ENCODE measurements at places on chromosomes 7 and 10. TPM values are rescaled to one million over a fixed set of nuclear protein-coding genes. Genes with fewer than 3 reads are reported as not detected.
A peak's percentile ranks its signal among the peaks of the same experiment; 100 is the strongest.

DNA sequence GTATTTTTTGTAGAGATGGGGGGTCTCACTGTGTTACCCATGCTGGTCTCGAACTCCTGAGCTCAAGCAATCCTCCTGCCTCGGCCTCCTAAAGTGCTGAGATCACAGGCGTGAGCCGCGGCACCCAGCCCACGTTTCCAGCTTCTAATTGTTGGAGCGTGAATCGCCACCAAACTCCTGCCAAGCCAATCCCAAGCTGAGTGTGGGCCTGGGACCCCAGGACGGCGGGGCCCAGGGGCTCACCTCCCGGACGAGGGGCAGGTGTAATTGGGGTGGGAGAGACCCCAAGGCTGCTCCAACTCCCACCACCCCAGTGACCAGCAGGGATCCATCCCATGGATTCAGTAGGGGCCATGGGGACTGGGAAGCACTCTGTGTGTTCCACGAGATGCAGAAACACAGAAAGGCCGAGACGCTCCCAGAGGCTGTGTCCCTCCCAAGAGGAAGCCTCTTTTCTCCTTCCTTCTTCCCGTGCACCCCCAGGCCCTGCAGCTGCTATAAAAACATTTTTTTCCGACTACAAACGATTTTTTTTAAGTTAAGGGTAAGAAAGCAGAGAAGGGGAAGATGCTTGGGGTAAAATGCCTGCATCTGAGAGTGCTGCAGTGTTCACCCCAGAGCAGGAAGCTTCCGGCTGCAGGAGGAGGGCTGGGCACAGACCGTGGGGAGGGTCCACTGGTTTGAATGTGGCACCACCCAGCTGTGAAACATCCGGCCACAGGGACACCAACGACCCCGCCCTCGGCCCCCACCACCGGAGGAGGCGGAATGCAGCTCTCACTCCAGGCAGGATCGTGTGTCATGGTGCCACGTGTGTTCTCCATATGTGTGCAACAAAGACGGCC is 76.5 kb downstream of the MICALL2 start:
- peaks cover 15% of the 10 kb centered on the region for H3K27me3 ChIP-seq
- H3K36me3 ChIP-seq, result no peaks in the 10 kb centered on the region
- H3K4me1 ChIP-seq, result no peaks in the 10 kb centered on the region
- no peak for DNase-seq
- H3K27ac ChIP-seq, result no peak overlapping the region

- H3K27me3 ChIP-seq, result no peaks in the 10 kb centered on the region
- H3K36me3 ChIP-seq, result no peaks in the 10 kb centered on the region
- H3K4me3 ChIP-seq, result no peak overlapping the region
- no peak for DNase-seq
- no peaks in the 10 kb centered on the region for H3K4me1 ChIP-seq
- no peak overlapping the region for H3K27ac ChIP-seq
Measured at GRCh38 chr7:45703911-45704682, 129.9 kb downstream of the ADCY1 start.

DNA sequence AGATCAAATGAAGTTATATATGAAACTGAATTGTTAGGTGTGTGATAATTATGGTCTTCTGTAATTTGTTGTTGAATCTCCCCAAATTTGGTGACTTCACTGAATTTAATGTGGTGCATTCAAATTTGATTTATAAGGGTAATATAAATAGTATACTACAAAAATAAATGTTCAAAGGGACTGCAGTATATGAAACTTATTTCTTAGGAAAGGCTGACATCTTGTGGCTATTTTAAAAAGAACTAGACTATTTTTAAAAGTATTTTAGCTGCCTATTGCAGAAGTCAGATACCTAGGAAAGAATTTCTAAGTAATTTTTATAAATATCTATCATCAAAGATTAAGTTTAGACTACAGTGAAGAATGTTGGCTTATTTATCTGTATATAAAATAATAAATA is 36.6 kb downstream of the ATRNL1 start:
- no peak for DNase-seq
- no peaks in the 10 kb centered on the region for H3K27me3 ChIP-seq
- no peak overlapping the region for H3K27ac ChIP-seq
- H3K4me3 ChIP-seq, result no peak overlapping the region
- H3K36me3 ChIP-seq, result no peaks in the 10 kb centered on the region
- no peaks in the 10 kb centered on the region for H3K4me1 ChIP-seq

DNA sequence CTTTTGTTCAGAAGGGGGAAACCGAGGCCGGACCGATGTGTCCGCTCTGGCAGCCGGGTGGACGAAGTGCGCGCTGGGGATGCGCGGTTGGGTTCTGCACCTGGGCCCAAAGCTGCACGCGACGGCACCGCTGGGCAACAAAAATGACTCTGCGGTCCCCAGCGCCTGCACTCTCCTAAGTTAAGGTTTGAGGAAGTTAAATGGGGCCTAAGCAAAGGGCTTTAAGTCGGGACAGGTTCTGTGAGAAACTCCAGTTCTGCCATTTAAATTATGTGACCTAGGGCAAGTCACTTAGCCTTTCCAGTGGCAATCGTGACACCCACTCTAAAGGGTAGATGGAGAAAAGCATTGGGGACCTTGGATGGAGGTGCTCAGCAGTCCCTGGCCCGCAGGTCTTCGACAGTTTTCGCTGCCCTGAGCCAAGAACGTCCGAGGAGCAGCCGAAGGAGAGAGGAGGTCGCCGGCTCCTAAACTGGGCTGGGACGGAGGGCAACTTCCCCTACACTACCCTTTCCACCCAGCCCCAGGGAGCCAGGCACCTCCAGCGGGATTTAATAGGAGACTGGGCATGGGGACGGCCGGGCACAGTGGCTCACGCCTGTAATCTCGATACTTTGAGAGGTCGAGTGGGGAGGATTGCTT is 534 bp upstream of the ACBD5 start:
- H3K27me3 ChIP-seq, result no peaks in the 10 kb centered on the region
- H3K36me3 ChIP-seq, result no peaks in the 10 kb centered on the region
- H3K4me1 ChIP-seq, result peaks cover 3% of the 10 kb centered on the region
- H3K4me3 ChIP-seq, result peak overlapping the region; percentile 72

GRCh38 chr7:108335269-108335918 is 120.8 kb downstream of the NRCAM start:
- H3K27ac ChIP-seq, result no peak overlapping the region
- H3K4me3 ChIP-seq, result no peak overlapping the region
- DNase-seq, result no peak
- H3K27me3 ChIP-seq, result no peaks in the 10 kb centered on the region
- H3K4me1 ChIP-seq, result no peaks in the 10 kb centered on the region

DNA sequence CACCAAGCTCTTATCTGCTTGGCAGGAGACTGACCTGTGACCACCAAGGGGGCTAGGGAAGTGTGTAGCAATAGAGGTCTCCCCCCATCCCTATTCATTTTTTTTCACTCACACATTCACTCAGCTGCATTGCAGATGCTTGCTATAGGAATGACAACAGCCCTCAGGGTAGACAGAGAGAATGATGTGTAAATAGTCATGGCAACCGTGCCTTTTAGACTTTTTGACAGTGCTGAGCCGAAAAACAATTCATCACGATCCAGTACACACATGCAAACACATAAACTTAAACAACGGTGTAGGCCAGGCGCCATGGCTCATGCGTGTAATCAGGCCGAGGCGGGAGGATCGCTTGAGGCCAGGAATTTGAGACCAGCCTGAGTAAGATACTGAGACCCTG is 7.6 kb upstream of the ELN start:
- H3K27ac ChIP-seq, result no peak overlapping the region
- no peaks in the 10 kb centered on the region for H3K36me3 ChIP-seq
- no peak for DNase-seq
- H3K4me1 ChIP-seq, result no peaks in the 10 kb centered on the region

GRCh38 chr7:91127959-91128358 is 136.3 kb upstream of the FZD1 start:
- no peak for DNase-seq
- no peaks in the 10 kb centered on the region for H3K4me1 ChIP-seq
- H3K27ac ChIP-seq, result no peak overlapping the region
- no peaks in the 10 kb centered on the region for H3K27me3 ChIP-seq

CFTR gene
- total RNA-seq, result 5.6 TPM

IFIT2 gene
- total RNA-seq, result 4.1 TPM

PALD1 gene
- total RNA-seq, result 12.4 TPM

ABCC2 gene
- 0.74 TPM for total RNA-seq
